Ureter (tissue), 1 donor: ENCODE measurements at places on chromosomes 12 and 14. TPM values are rescaled to one million over a fixed set of nuclear protein-coding genes. Genes with fewer than 3 reads are reported as not detected.

MEG3 gene
- total RNA-seq, result 77.9 TPM

ETFBKMT gene
- total RNA-seq, result 5.6 TPM

DNA sequence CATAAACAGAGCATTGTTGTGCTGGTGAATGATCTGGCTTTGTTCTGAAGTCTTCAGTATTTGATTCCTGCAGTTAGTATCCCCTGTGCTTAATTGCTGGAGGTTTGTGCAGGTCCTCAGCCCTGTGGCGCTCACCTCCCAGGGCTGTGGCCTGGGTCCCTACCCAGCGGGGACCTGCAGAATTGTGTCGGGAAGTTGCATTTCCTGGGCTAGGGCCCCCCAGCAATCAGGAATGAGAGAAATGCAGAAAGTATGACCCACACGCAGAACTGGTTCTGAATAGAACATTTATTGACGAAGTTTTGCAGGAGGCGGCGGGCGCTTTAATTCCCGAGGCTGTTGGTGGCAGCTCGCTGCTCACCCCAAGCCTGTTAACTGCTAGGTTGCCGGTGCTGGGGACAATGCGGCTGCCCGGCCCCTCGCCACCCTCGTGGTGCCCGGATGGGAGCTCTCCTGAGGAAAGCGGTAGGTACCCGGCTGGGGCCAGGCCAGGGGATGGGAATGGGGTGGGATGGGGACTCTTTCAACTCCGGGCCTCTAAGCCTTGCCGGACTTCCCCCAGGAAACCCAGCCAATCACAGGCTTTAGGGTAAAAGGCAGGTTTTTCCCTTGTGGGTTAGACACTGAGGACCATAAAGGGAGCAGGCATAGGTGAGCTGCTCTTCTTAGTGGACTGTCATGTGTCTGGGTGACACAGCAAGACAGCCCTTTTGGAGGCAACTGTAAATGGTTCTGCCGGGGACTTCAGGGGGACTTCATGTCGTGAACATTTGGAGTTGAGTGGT lies 11.6 kb downstream of the PLEKHG3 start:
- no peak for DNase-seq

GRCh38 chr12:30962047-30962446 lies 35.5 kb downstream of the TSPAN11 start:
- DNase-seq, result no peak

DNA sequence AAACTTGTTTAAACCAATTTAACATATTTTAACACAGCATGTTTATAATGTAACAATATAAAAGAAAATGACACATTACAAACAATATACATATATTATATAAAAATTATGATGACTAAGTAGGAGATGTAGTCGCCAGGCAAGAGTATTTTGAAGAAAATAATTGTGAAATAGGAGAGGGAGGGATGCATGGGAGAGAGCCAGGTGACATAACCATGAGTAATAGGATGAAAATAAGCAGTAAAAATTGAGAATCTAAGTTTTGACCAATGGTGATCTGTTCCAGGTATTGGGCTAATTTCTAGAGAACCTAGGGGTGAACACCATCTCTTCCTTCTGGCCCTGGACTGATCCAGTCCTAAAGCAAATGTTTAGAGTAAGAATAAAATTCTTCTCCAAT lies 315.2 kb upstream of the G2E3 start:
- DNase-seq, result no peak
